Activated T-cell treated with anti-CD3 and anti-CD28 coated beads for 24 hours (primary cell): ENCODE measurements at places on chromosomes 12 and 14.

GRCh38 chr14:51828017-51828797 lies 32.2 kb upstream of the GNG2 start:
- peak; percentile 67 for DNase-seq

GRCh38 chr12:60263161-60263560 lies 667.3 kb downstream of the SLC16A7 start:
- DNase-seq: no peak

- DNase-seq: no peak
Observed at GRCh38 chr12:67391034-67391433, 121.9 kb downstream of the CAND1 start.

- DNase-seq: no peak
Observed at GRCh38 chr12:26700430-26700829, 132.6 kb downstream of the ITPR2 start.

DNA sequence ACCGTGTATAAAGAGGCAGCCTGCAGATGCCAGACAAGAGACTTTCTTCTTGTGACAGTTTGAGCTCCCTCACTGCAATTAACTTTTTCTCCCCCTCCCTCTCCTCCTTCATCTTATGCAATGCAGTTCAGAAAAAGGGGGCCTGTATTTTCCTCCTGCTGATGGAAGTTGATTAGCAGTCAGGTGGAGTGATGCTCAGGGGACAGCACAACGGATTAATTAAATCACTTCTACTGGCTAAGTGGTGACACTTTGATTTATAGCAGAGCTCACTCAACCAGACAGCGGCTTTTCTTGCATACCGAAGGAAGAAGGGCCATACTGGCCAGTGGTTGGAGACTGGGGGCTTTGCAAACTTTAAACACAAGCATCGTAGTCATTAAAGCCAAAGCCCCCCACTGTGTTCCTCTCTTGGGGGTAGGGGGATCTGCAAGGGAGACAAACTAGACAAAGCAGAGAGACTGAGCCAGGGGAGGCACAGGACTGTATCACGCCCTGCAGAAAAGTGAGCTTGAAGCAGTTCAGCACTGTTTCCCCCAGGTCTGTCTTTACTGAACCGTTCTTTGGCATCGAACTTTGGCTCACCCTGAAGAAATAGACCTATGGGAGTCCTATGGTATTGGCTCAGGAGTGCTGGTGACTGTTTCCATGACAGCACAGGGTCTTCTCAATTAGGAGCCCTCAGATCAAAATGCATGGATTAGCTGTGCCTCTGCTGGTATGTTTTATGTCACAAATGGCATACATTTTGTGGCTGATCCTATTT lies 47.7 kb downstream of the SPRING1 start:
- DNase-seq: no peak

DNA sequence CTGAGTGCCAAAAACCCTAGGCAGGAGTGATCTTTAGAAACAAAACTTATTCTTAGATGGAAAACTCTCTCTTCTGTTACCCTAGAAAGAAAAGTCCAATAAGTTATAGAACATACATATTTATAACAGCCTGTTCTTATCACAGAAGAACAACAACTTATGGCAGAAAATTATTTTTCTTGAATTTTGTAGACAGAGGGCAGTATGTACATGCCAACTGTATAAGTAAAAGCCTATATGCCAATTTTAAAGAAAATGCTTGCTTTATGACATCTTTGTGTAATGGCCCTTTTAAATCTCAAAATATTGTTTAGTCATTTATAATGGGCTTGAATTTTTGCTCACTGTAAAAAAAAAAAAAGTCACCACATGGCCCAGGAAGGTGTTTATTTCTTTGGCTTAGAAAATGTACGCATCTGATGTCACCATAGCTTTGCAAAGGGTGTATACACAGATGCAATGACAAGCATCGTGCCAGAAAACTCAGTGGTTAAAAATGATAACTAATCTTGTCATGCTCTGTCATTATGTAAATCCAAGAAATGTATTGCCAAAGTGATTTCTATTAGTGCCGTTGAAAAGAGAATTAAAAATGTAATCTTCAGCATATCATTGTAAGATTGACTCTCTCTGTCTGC lies 38.3 kb upstream of the GRIP1 start:
- no peak for DNase-seq

- no peak for DNase-seq
Observed at GRCh38 chr12:32567296-32567674, 111.8 kb upstream of the DNM1L start.

DNA sequence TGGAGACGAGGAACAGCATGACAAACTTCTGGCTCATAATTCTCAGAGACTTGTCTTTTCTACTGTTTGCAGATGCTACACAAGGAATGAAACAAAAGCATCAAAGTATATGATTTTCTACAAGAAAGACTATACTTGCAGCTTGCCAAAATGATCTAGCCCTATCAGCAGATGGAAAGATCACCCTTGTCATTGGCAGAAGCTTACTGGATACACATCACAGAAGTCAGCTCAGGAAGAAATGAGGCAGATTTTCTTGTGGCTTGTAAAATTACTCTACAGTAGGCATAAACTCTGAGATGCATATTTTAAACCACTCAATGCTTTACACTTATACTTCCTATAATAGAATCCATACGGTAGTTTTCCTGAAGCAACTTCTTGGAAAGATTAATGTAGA lies 20.6 kb downstream of the E2F7 start:
- DNase-seq: no peak

DNA sequence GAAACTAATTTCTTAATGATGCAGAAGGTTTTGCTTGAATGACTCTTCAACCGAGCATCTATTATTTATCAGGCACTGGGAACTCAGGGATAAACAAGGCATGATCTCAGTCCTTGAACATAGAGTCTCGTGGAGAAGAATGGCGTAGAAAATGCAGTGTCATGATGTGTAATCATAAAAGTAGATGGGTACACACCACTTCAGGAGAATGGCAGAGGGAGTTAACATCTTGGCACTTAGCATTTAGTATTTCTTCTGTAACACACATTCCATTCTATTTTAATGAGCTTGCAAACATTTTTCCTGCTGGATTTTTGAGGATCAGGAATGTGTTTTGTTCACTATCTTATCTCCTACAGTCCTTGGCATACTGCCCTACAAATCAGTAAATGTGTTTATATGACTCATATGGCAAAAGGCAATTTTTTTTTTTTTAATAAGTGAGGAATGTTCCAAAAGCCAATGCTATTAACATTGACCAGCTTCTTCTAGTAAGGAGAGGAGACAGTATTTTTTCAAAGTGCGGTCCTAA lies 3.8 kb downstream of the TXNRD1 start:
- no peak for DNase-seq

DNA sequence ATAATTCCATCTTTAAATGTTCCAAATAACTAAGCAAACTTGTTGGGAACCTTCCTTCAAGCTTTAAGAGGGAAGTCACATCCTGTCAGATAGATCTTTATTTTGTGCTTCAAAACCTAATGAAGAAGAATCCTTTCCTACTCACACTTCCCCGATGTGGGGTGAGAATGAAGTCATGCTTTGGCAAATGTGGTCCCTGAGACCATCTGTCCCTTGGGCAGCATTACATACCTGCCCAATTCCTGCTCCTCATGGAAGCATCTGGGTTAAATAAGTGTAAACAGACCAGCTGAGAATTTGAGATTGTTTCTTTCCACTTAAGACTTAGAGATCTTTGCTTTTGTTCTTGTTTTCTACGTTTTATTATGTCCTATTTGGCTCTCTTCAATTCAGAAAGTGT lies 606.0 kb upstream of the TMEM132C start:
- DNase-seq: no peak

DNA sequence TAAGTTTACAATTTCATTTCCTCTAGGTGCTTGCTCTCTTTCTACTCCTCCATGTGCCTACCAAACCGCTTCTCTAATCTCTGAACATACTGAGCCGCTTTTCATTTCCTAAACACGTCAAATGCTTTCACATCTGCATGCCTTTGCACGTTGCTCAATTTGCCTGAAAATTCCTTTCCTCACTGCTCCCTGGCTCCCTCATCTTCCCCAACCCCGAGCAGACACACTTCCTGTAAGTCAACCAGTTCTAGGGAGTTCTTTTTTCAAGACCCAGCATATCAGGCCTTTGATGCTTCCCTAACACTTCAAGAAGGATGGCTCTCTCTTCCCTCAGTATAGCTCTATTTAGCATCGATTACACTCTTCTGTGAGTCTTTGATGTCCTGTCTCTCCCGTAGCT lies 50.3 kb downstream of the LMO3 start:
- no peak for DNase-seq

GRCh38 chr14:103527408-103528145 lies 1.4 kb upstream of the TRMT61A start:
- DNase-seq: peak; percentile 16

DNA sequence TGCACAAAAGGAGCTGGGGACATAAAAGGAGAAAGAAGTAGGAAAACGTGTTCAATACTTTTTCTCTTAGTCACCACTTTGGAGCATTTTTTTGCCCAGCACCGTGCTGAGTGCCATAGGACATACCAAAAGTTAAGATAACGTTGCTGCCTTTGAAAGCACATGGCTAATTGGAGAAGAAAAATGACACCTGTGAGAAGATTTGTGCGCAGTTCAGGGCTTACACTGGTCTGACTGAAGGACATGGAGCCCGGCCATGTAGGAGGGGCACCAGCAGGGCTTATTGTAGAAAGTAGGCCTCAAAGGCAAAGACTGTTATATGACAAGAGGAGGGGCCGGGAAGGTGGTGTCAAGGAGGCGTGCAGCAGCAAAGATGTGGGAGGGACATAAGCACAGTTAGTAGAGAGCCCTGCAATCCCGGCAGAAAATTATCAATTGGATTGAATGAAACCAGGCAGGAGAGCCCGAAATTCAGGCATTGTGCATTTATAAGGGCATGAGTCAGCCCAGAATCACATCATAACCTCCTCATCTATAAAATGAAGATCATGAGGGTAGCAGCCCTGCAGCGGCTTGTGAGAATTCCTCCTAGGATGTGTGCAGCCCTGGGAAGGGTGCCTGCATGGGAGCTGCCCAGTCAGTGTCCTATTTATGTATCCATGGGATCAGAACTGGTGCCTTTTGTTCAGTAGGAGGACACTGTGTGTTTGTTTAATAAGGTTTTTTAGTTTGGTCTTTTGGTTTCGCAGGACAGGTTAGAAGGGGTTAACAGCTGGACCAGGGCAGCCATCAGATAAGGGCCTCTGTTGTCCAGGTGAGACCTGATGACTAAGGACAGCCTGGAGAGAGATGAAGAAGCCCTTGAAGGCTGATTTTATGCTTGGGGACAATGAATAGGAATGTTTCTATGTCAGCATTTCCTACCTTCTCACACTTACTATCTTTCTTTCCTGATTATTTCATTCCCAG lies 122.4 kb downstream of the GPR135 start:
- no peak for DNase-seq

GRCh38 chr14:59069163-59069854 lies 119.2 kb upstream of the DAAM1 start:
- no peak for DNase-seq

- DNase-seq: peak; percentile 44
Observed at GRCh38 chr12:55707841-55708694, at the start of gene ITGA7. ITGA7 (minus strand) TSS chr12:55707904; CDS start chr12:55707682, 222 bp downstream.

- DNase-seq: no peak
Observed at GRCh38 chr14:58668848-58669480, 31.2 kb downstream of the DACT1 start.

DNA sequence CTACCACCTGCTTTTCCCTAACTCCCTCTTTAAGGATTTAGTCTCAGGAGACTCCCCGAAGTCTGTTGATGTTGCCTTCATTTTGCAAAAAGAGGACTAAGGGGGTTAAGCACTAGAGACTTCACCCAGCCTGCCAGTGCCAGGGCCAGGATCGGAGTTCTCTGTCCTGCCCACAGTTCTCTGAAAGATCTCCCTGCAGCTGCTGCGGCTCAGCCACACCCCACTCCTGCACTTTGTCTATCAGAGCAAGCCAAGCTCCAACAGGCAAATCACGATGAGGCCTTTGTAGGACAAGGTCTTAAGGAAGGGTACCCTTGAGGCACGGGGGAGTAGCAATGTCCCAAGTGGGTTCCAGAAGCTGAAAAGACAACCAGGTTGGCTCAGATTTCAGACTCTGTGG lies 148.8 kb upstream of the EGLN3 start:
- DNase-seq: no peak

GRCh38 chr14:90532826-90533525 lies 136.1 kb downstream of the CALM1 start:
- no peak for DNase-seq

DNA sequence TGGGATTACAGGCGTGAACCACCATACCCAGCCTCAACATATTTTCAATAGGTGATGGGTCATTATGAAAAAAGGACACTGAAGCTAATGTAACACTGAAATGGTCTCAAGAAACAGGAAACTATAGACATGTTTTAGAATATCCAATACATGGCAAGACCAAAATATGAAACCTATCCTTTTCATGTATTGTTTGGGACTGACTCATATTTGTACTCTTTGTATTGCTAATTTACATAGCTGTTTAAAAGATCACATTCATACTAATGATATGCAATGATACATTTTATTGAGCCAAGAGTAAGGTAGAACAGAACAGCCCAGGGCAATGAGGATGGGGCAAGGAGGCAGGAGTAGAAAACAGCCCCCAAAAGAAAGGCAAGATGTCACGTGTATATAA lies 32.6 kb downstream of the RESF1 start:
- DNase-seq: no peak

DNA sequence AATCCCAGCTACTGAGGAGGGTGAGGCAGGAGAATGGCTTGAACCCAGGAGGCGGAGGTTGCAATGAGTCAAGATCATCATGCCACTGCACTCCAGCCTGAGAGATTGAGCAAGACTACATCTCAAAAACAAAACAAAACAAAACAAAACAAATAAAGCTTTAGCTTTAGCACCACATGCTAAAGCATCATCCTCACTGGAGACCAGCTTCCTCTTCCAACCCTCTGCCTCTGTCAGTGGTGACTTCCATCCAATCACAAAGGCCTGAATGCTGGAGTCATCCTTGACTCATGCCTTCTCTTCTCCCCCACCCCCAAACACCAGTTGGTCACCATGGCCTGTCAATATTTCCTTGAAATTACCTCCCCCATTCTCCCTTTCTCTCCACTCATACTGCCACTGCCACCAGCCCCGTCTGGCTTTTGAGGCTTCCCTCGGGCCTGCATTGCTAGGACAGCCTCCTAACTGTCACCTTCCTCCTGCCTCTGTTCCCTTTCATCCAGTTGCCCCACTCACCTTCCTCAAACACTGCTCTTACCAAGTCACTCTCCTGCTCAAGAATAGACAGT lies 1.4 kb downstream of the ZNF385A start:
- no peak for DNase-seq

- no peak for DNase-seq
Observed at GRCh38 chr12:124737772-124738635, 125.7 kb downstream of the SCARB1 start.

DNA sequence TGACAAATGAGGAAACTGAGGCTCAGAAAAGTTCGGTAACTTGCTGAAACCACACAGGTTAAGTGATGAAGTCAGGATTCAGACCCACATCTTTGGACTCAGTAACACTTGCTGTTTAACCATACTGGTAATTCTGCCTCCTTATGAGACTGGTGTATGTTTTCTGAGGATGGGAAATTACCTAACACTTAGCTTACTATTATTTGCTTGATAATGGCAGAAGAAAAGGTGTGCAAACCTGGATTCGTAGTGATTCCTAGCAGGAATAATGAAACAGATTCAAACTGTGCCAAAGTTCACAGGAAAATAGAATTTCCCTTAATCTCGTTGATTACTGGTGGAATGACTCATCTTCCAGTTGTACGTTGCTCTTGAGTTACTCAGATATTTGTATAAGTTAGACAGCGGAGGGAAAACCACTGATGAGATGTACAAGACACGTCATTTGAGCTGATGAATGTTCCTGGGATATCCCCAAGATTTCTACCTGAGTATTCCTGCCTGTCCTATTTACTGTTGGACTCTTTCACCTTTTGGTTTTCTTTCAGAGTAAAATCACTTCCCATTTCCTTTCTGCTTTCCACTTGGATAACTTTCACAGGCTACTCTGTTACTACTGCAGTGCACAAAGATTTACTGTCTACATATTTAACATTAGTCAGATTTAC lies 37.5 kb downstream of the PRORP start:
- no peak for DNase-seq
